ENCODE measurements at places on chromosomes 12 and 14. TPM values are rescaled to one million over a fixed set of nuclear protein-coding genes. Genes with fewer than 3 reads are reported as not detected.

DNA sequence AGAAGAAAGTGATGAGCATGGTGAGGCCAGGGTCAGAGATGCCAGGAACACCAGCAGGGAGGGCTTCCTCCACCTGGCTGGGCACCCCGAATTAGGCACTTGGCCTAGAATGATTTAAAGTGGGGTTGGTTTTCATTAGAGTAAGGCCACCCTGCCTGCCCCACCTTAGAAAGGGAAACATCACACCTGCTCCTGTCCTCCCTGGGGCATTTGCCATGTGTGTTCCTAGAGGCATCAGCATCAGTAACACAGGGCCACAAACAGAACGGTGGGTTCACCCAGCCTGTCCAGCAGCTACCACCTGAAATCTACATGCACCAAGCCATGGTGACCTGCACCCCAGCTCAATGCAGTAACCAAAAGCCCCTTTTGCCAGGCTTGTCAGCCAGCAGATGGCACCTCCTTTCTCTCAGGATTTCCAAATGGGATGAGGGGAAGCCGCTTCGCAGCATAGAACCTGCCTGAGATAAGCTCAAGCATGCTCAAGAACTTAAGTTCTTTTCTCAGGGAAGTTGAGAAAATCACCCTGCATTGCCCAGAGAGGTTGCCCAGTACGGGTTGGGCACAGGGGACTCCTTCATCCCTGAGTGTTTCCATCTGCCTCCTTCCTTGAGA lies 338.8 kb downstream of the DPF3 start:
- DNase-seq = no peak
- no peaks in the 10 kb centered on the region for H3K36me3 ChIP-seq
- H3K4me1 ChIP-seq = peaks cover 12% of the 10 kb centered on the region
- no peak overlapping the region for H3K4me3 ChIP-seq
- no peak overlapping the region for H3K27ac ChIP-seq

GRCh38 chr12:78864403-78864869 lies at the start of gene SYT1:
SYT1 (plus strand) TSS chr12:78864774.
- peaks cover 61% of the 10 kb centered on the region for H3K27me3 ChIP-seq
- H3K27ac ChIP-seq = no peak within 1 kb of the TSS
- peak; percentile 75 for DNase-seq
- peaks cover 18% of the 10 kb centered on the region for H3K4me1 ChIP-seq
- no peaks in the 10 kb centered on the region for H3K36me3 ChIP-seq

GPR137C gene
- 2.6 TPM for total RNA-seq

PTMS gene
- 463 TPM for total RNA-seq

RD3L gene
- total RNA-seq = not detected
